ENCODE measurements at places on chromosomes 11 and 22.

DNA sequence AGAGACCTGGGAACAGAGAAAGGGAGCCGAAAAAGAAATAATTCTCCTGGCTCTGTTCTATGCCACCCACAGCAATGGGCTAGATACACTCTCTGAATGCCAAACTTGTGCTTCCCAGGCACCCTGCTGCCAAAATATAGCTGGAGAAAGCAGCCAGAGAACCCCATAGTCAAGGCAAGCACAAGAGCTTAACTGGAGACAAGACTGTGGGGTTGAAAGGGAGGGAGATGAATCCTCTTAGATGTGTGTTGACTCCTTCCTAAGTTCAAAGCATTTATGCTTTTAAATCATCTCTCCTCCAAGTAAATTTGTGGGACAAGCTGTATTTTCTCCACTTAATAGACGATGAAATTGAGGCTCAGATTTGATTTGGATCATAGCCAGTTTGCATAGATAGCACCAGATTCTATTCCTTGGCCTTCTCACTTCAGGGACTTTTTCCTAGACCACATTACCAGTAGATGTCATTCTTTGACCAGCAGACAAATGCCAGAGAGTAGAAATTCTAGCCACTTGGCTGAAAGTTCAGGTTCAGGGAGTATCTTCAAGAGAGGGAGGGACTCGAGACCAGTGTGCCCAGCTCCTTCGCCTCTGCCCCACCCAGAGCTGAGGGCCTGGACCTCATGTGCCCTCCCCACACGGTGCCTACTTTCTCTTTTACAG is 16.5 kb upstream of the ETS1 start:
- DNase-seq: no peak

DNA sequence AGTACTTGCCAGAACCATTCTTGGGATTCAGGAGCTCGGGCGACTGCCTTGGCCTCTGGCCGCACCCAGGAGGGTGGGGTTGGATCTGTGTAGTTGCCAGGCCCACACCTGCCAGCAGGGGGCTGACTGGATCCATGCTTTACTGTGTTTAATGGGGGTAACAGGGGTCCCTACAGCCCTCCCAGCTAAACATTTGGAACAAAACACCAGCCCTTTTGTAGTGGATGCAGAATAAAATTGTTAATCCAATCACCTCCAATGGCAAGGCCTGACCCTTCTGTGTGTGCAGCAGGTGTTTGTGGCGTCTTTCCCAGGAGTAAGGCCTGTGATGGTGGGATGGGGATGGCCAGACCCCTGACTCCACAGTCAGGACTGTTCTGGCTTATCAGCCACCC is 22.5 kb downstream of the SUN2 start:
- DNase-seq: no peak

GRCh38 chr11:121841487-121842191 is 274.4 kb downstream of the BLID start:
- no peak for DNase-seq

GRCh38 chr11:19110295-19110694 is 6.7 kb upstream of the ZDHHC13 start:
- no peak for DNase-seq

- DNase-seq: no peak
Observed at GRCh38 chr11:114321621-114322257, 25.5 kb downstream of the NNMT start.

- no peak for DNase-seq
Observed at GRCh38 chr22:41446057-41446501, 522 bp downstream of the TOB2 start.

- no peak for DNase-seq
Observed at GRCh38 chr11:30876663-30877396, 290.7 kb upstream of the MPPED2 start.

DNA sequence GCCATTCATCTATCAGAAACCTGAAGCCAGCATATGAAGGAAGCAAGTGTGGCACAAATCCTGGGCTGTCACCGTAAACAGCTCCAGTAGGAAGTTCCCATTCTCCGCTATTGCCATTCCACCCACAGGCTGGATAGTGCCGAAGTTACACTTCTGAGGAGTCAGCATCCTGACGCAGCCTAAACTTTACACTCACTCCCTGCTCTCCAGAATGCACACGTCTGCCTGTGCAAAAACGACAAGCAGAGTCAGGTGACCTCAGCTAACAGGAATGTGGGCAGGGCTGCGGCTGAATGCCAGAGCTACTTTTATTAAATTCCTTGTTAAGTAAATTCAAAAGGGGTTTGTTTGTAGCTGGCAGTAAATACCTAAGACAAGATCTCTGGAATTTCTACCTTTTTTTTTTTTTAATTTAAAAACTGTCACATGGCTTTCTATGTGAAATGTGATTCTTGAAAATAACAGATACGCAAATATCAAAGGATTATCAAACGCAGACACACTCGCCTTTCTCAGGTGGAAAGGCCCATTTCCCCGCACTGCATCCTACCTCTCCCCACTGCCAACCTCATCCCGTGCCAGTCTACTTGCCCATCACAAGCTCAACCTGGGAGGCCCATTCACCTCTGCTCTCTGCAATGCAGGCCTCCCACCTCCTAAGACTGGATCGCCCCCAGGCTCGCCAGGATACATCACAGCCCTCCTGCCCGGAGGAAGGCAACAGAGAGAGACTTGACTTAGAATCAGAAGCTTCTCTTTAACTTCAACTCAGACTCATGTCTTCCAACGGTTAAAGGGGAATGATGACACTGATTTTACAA is 33.5 kb downstream of the NFRKB start:
- DNase-seq: no peak

DNA sequence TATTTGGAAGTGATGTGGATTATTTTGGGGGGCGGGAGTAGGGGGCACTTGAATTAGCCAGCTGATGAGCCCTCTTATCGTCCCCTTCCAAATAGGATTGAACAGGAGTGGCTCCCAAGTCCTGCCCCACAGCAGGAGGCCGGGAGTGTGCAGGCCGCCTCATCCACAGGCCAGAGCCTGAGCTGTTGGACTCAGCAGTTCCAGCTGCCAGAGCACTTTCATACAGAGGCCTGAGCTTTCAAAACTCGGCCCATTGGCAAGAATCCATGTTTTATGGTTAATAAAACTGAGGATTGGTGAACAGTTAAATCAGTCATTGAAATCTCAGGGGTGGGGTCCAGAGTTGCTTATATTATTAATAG is 9.6 kb downstream of the FAM118A start:
- DNase-seq: no peak

GRCh38 chr11:24872651-24873311 is 375.9 kb downstream of the LUZP2 start:
- DNase-seq: no peak

- DNase-seq: no peak
Observed at GRCh38 chr22:18091916-18092526, 14.2 kb downstream of the PEX26 start.

DNA sequence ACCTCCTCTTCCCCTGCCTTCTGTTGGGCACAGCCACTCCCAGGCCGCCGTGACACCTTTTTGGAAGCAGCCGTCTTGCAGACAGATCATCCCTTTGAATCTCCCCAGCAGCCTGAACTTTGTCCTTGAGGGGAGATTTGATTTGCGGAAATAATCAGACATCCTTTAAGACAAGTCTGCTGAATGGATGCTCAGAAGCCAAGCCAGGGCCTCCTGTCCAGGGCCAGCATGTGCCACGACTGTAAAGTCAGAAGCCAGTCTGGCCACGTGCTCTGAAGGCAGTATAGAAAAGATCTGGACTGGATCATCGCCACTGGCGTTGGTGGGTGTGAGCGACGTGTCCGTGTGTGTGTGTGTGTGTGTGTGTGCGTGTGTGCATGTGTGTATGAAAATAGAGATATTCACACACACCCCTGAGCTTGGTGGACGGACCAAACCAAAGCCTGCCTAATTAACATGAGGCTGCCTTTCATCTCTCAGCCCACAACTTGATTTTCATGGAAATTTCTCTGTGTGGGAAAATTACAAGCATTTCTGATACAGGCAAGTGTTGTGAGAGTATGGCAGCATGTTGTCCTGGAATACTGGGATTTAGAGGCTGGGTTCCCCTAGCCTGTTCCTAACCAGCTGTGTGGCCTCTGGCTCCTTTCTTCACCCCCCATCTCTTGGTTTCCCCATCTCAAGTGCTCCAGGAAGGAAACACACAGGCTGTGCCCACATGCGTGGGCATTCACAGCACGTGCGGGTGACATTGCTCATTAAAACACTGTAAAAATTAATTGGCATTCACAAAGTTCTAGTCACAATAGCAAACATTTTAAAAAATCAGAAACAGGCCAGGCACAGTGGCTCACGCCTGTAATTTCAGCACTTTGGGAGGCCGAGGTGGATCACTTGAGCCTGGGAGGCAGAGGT is 61.8 kb upstream of the WNT7B start:
- peak; percentile 44 for DNase-seq

DNA sequence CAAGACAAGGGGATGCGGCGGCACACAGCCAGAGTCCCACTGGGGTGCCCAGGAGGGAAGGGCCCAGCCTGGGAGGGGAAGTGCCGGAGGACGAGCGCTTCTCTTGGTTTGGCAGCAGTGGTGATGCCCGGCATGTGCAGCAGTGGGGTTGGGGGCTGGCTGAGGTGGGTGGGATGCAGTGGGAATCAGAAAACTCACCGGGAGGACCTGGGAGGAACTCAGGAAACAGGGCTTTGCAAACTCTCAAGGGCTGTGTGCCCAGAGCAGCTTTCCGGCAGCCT is 3.0 kb downstream of the FERMT3 start:
- no peak for DNase-seq

DNA sequence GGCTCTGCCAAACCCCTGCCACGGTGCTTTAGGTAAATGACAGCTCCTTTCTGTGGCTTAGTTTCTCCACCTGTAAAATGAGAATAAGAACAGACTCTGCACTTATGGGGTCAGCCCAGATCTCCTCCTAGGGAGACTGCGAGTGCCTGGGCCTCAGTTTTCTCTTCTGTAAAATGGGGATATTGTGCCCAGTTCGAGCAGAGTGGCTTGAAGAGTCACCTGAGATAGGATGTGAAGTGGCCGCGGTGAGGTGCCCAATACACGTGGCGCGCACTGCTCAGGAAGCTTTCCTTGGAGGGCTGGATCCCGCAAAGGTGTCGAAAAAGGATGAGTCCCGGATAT is 473 bp upstream of the EMID1 start:
- no peak for DNase-seq

DNA sequence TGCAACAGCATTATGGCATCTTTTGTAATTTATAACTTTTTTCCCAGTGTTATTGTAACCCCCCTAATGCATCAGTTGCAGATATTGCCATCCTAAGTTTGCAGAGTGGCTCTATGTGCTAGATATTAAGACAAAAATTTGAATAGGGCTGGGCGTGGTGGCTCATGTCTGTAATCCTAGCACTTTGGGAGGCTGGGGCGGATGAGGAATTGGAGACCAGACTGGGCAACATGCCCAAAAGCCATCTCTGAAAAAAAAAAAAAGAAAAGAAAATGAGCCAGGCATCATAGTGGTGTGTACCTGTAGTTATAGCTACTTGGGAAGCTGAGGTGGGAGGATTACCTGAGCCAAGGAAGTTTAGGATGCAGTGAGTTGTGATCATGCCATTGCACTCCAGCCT is 50.1 kb upstream of the MUC15 start:
- no peak for DNase-seq

GRCh38 chr11:12199231-12199948 is 89.0 kb downstream of the MICAL2 start:
- peak; percentile 37 for DNase-seq

- DNase-seq: no peak
Observed at GRCh38 chr11:27926981-27927481, 180.9 kb downstream of the KIF18A start.

GRCh38 chr11:2182692-2183474 is 11.3 kb upstream of the TH start:
- no peak for DNase-seq
